ENCODE measurements at places on chromosomes 5 and 9. TPM values are rescaled to one million over a fixed set of nuclear protein-coding genes. Genes with fewer than 3 reads are reported as not detected.

The UBE2QL1 gene
- total RNA-seq = not detected

The SNCB gene
- total RNA-seq = not detected

DNA sequence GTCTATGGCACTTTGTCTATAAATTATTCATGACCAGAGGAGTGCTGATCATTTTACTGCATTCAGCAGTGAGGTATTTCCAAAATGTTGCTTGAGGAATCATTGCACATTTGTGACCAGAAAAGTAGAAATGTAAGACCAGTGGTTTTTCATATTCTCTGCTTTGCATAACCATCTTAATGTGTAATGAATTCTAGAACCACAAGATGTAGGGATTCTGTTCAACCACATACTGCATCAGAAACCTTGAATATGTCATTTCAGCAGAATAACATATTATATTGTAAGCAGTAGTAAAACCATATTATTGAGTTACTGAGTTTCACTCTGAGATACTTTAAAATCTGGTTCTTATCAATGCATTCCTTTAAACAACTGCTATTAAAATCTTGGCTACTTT, 1243.4 kb downstream of the MAT2B start:
- H3K4me1 ChIP-seq = no peaks in the 10 kb centered on the region
- H3K36me3 ChIP-seq = no peaks in the 10 kb centered on the region
- no peaks in the 10 kb centered on the region for H3K27me3 ChIP-seq
- no peak overlapping the region for H3K27ac ChIP-seq
- H3K4me3 ChIP-seq = no peak overlapping the region

DNA sequence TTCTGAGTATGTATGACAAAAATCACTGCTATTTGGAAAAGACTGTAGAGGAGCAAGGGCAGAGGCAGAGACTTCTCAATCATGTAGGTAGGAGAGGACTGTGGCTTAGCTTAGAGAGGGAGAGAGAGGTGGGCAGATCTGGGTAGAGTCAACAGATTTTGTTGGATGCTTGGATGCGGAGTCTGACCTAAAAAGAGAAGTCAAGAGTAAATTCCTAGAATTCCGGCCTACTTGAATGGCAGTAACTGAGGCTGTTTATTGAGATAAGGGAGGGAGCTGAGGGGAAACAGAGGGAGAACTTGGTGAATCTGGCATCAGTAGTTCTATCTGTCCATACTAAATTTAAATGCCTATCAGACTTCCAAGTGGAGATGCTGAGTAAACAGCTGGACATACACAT, 2.4 kb downstream of the TICAM2 start:
- H3K4me1 ChIP-seq = peaks cover 21% of the 10 kb centered on the region
- DNase-seq = no peak
- no peaks in the 10 kb centered on the region for H3K27me3 ChIP-seq
- peaks cover 10% of the 10 kb centered on the region for H3K36me3 ChIP-seq

DNA sequence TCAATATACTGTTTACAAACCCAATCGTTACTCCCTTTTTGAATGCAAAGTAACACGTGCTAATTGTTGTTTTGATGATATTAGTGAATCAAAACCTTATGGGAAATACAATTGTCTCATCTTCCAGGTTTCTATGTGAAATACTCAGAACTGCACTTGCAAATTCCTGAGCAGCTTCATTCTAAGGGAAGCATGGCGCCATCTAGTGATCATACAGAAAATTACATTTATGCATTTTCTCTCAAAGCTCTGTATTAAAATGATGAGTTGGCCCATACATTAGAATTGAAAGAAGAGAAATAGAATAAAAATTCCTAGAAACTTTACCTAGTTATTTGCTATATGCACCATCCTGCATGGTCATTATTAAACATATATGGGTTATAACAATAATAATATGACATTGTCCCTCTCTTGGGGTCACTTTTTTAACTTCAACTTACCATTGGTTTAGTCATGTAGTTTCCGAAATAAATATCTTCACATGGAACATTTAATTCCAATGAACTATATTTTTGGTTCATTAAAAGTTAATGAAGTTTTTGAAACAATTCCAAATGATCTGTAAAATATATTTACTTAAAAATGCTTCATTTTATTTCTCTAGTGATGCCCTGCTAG, 220.0 kb downstream of the PDE4D start:
- peaks cover 20% of the 10 kb centered on the region for H3K27me3 ChIP-seq
- no peak overlapping the region for H3K27ac ChIP-seq
- no peak overlapping the region for H3K4me3 ChIP-seq
- H3K4me1 ChIP-seq = no peaks in the 10 kb centered on the region
- no peak for DNase-seq

All from activated naive CD8-positive, alpha-beta T cell treated with anti-CD3 and anti-CD28 coated beads, Interleukin-2, amount 10 ng/mL, durations not matched to agents 7 days and 5 days (primary cell).